Stimulated activated CD4-positive, alpha-beta T cell treated with anti-CD3 and anti-CD28 coated beads, Interleukin-2, amount 100 ng/mL, for 4 hours (primary cell): ENCODE measurements at places on chromosomes 1 and 21.

- no peak for DNase-seq
Observed at GRCh38 chr1:87399701-87400100, 71.0 kb downstream of the LMO4 start.

DNA sequence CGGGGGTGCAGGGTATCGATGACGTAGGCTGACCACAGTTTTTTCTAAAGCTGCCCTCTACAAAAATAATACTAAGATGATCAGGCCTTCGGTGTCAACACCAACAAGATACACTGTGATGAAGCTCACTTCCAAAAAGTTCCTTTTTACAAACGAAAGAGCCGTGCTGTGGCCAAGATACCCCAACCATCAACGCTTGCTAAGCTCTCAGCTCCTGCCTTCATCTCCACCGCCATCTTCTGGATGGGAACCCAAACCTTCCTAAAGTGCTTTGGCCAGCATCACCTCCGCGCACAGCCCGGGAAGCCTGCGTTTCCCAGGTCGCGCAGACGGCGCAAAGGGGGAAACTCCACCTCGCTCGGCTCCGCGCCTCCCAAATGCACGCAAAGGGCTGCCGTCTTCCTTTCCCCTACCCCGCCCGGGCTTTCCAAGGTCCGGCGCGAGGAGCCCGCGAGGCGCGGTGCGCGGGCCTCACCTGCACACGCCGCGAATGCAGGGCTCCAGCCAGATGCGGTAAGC lies 541 bp downstream of the USP48 start:
- peak; percentile 2 for DNase-seq

DNA sequence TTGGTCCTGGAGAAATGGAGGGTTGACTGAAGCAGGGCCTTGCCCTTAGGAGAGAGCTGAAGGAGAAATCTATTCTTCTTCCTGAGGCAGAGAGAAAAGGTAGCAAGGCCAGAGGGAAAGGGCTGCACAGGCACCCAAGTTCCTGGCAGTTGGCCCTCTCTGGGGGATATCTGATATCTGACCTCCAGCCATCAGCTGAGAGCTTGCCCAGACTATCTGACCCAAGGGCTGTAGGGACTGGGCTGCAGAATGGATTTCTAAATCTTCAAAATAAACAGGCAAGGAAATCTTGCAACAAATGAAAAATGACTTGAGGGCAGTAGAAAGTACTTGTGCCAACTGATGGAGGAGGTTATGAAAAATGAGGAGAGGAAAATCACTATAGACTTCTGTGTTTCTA lies 498 bp upstream of the CLCA2 start:
- no peak for DNase-seq

GRCh38 chr1:233257786-233258185 lies 37.7 kb downstream of the PCNX2 start:
- DNase-seq, result no peak

- DNase-seq, result no peak
Observed at GRCh38 chr1:2609319-2610035, 22.9 kb downstream of the PRXL2B start.

DNA sequence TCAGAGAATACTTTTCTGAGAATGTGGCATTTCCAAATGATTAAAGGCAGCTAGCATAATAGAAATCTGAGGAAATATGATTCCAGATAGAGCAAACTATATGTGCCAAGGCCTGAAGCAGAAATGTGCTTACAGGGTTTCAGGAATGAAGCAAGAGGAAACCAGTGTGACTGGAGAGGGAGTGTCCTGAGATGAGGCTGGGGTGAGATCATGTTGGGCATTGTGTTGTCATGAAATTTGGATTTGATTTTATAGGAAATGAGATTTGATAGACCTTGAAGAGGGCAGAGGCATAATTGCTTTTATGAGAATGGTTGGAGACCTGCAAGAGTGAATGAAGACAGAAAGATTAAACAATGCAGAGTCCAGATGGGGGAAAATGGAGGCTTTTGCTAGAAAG lies 338.1 kb upstream of the SNX7 start:
- DNase-seq, result no peak

DNA sequence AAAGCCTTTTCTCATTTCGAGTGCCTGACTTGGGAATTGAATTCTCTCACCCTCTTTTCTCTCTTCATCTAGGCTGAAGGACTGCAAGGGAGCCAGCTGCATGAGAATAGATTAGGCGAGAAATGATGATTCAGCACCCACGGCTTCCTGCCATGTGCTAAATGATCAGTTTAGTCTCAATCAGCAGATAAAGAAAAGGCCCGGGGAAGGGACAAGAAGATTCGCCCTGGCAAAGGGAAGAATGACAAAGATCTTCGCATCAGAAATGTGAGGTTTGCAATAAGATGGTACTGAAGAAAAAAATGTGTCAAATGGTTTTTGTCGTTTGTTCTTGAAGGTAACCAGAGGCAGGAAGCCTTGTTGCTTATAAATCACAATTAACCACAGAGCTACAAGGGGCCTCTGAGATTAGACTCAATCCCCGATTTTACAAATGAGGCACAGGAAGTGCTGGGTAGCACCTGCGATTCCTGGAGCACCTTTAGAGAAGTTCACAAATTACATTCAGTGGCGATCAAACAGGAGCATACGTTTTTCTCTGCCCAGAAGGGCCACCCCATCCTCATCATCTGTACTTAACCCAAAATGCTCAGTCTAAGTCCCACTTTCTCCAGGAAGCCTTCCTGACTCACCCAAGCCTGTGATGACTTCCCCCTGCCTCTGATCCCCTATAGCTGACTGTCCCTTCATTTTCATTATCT lies 183.4 kb downstream of the ZNF281 start:
- peak; percentile 26 for DNase-seq

GRCh38 chr21:16169102-16169511 lies 439.3 kb downstream of the USP25 start:
- DNase-seq, result no peak

DNA sequence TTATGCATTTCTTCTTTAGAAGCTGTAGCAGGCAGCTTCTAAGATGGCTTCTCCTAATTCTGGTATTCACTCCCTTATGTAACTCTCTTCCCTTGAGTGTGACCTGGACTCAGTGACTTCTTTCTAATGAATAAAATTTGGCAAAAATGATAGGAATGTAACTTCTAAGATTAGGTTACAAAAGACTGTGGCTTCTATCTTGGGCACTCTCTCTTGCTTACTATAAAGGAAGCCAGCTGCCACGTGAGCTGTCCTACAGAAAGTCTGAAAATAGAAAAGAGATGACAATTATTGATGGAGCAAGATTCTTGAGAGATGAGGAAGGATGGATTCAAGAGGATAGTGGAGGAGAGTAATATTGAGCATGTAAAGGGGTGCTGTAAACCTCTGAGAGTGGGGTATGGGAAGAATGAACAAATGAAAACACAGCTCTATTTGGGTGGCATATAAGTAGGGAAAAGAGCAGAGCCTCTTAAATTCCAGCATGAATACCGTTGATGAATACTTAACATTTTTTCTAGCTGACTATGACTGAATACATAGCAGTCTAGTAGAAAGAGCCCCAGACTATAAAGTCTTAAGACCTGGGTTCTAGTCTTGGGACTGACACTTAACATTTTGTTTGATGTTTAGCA lies 5.5 kb downstream of the TSEN15 start:
- no peak for DNase-seq
